ENCODE measurements at places on chromosomes 12 and 14.

GRCh38 chr12:95277139-95277538 lies 59.5 kb downstream of the VEZT start:
- DNase-seq = no peak

DNA sequence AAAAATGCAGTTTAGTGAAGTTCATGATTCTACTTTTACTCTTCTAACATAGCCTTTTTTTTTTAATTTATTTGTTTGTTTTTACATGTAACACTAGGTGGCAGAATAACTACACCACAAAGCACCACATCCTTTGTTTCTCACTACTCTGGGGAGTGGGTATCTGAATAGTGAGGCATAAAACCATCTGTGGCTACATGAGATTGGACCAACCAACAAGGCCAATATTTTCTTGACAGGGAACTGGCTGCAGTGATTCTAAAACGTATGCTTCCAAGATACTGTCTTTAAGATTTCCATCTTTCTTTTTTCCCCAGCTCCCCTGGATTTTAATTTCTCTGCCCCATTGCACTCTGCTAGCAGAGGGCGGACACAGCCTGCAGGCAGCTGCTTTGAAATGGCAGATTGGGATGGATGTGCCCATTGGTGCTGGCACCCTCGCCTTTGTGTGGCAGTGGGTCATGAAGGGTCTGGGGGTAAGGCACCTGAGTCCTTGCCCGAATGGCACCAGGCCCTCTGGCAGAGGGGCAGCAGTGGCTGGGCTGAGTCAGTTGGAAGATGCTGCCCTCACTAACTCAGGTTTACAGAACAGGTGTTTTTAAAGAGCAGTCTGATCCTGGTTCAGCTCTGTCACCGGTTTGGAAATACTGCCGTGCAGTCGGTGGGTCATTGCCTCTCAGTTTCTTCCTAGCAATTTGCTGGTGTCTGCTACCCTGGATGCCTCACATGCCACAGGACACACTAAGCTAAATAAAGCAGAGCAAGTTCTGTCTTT lies 429.1 kb downstream of the RAD51B start:
- peak; percentile 11 for DNase-seq

DNA sequence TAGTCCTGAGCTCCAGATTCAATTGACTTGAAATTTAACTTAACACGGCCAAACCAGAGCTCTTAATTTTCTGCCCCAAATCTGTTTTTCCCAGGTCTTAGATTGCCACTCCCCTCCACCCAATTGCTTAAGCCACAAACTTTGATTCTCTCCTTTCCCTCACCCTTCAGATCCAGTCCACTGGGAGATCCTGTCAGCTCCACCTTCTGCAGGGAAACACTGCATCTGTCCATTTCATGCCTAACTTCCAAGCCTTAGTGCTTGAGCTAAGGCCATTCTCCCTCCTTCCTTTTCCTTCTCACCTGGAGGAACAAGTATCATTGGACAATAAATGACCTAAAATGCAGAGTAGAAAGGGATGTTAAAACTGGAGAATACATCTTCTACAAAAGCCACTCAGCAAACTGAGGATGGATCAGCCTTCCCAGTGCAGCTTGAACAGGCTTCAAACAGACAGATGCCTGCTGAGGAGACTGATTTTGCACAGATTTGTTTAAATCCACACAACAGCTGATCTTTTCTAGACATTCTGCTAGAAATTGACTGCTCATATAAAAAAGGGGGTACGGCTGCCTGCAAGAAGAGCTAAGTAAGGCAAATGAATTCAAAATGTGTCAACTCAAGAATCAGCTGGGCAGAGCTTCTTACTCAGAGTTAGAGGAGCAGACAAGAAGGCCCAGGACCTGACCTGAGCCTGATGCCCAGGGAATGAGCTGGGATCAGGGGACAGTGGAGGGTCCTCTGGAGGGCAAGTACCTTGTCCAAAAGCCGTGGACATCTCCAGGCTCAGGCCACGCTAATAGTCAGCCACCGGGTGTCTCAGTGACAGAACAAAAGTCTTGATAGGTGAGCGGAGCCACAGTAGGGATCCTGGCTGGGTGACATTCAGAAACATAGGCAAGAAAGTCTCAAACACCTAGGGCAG lies 81.3 kb upstream of the RIC8B start:
- no peak for DNase-seq

DNA sequence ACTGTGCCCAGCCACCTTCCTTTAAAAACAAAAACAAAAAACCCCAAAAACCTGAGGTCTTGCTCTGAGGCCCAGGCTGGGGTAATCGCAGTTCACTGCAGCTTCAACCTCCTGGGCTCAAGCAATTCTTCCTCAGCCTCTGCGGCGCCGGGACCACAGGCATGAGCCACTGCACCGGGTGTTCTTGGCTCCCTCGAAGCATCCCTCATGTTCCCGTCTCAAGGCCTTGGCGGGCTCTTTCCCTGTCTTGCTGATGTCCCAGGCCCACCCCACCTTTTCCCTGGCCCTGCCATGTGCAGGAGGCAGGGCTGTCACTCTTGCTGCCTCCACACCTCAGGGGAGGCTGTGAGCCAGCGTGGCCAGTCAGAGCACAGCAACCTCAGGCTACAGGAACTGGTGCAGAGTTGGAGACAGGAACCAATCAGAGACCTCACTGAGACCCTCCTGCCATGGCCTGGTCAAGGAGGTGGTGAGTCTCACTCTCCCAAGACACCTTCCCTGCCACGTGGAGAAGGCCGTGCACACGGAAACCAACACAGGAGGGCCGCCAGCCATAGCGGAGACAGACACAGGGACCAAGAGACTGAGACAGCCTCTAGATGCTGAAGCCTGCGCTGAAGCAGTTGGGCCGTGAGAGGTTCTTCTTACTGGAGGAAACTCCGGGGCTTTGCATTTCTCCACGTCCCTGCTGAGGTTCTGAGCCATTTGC lies 6.0 kb upstream of the AMN start:
- no peak for DNase-seq
